Activated T-cell treated with anti-CD3 and anti-CD28 coated beads for 48 hours (primary cell): ENCODE measurements at places on chromosomes 6 and 20.

DNA sequence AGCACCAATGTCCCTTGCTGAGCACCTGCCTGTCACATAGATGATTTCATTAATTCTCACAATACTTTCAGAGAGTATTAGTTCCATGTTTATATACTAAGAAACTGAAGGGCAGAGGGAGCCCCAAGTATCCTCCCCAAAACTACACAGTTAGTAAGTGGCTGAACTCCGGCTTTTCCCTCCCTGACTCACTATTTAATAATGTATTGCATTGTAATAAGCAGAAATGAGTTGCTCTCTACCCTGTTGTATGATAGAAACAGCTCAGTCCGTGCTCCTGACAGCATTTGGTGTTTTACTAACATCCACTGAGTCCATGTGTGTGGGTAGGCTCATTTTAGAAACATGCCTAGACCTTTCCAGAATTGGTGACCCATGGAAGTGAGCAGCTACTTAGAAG is 76.8 kb downstream of the OLIG3 start:
- no peak for DNase-seq

DNA sequence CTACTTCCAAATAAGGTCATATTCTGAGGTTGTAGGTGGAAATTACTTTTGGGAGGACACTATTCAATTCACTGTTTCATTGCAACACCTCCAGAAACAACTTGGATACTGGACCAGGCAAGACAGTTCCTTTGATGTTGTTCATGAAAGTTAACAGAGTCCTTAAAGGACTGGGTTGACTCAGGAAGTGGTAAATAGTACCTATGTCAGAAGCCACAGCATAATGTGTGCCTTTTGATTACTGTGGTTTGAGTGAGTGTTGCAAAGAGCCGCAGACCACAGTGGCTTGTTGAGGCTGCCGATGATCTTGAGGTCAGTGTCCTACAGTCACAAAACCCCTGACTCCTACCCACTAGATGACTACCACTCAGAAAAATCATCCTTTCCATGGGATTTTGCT is 10.9 kb downstream of the IL20RA start:
- peak; percentile 42 for DNase-seq

GRCh38 chr20:41173161-41173721 is 35.9 kb downstream of the PLCG1 start:
- peak; percentile 54 for DNase-seq

- DNase-seq, result no peak
Observed at GRCh38 chr6:2659882-2660281, 90.8 kb downstream of the MYLK4 start.

DNA sequence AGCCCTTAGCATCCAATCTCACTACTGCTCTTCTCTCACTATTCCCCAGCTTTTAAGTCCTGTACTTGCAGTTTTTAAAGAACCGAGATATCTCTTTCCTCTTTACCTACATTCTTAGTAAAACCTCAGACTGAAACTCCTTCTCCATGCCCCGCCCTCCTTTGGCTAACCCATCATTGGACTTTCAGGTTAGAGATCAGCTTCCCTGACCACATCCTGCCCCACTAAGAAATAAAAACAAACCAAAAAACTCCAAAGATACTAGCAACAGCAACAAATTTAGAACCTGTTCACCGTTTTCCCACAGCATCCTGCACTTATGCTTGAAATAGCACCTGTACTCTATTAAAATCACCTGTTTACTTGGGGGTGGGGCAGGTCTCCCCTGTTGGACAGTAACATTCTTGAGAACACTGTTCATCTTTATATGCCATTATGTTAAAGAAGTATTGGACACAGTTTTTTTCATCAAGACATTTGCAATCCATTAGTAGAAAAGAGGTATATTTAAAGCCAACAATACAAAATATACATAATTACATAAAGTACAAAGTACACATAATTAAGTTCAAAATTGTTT is 16.3 kb upstream of the SMAP1 start:
- peak; percentile 17 for DNase-seq

DNA sequence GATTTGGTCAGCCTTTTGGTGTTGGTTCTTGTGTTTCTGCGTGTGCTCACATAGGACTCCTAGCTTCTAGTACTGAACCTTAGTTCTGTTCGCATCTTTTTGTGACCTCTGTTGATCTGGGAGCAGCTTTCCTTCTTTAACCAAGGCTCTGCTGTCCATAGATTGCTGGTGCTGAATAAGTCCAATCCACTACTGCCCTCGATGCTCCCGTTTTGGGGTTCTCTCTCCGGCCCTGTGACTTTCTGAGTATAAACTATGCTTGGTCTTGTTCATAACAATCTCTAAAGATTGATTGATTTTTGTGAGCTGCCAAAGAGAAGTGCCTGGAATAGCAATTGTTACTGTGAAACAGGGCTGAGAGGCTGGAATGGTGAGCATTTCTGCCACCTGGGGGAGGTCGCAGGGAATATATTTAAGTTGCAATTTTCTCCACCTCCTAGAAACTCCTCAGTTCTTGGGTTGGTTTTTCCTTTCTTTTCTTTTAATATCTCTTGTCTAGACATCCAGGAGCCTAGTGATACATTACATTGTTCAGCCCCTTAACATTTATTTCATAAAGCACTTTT is 422.9 kb upstream of the CHD6 start:
- no peak for DNase-seq

- peak; percentile 9 for DNase-seq
Observed at GRCh38 chr6:169529931-169530751, 171.7 kb downstream of the WDR27 start.

DNA sequence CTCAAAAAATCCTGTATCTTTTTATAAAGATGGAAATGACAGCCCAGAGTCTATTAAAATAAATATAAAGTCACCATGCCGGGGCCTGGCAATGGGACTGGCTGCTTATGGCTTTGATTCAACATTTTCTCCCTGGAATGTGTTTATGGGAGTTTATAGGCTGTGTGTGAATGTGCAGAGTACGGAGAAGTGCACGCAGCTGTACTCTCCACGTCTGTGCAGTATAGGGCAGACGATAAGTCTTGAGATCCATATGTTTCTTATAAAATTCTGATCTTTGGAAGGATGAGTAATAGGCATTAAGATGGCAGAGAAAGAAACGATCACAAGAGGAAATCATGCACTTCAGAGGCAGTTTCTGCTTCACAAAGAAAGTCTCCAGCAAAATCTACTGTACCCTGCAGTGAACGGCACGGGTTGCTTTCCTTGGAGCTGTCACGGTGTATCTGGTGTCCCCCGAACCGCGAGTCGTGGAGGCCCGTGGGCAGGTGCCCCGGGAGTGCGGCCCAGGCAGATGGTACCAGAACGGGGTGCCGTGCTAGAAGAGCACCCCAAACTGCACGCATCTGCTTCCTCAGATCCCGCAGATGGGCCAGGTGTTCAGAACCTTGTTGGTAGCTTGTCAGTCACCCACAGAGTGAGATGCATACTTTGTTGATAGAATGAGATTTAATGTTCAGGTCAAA is 382.5 kb downstream of the TAF4 start:
- DNase-seq, result no peak

- no peak for DNase-seq
Observed at GRCh38 chr6:26531897-26532296, 6.3 kb upstream of the HMGN4 start.

- DNase-seq, result no peak
Observed at GRCh38 chr6:144809969-144810368, 524.8 kb downstream of the UTRN start.

GRCh38 chr6:36912586-36912985 is 26.8 kb downstream of the C6orf89 start:
- peak; percentile 48 for DNase-seq

DNA sequence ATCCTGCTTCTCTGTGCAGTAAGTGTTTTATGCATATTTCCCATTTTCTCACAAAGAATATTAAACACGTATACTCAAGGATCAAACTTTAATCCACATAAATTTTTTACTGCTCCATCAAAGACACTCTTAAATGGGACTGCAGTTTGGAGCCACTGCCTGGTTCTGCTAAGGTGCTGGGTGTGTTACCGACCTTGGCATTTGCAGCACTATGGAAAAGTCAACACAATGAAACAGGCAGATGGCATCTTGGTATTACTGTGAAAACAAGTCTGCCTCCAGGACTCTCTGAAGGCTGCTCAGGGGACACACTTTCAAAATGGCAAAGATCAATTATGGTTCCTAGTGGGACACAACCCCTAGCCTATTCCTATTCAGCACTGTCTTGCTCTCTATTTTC is 17.3 kb upstream of the HLA-G start:
- DNase-seq, result no peak

- DNase-seq, result no peak
Observed at GRCh38 chr6:53433261-53433950, 84.7 kb upstream of the ELOVL5 start.

- no peak for DNase-seq
Observed at GRCh38 chr6:71592643-71593042, 293.7 kb upstream of the RIMS1 start.

GRCh38 chr6:121771937-121772720 is 336.7 kb downstream of the GJA1 start:
- no peak for DNase-seq

DNA sequence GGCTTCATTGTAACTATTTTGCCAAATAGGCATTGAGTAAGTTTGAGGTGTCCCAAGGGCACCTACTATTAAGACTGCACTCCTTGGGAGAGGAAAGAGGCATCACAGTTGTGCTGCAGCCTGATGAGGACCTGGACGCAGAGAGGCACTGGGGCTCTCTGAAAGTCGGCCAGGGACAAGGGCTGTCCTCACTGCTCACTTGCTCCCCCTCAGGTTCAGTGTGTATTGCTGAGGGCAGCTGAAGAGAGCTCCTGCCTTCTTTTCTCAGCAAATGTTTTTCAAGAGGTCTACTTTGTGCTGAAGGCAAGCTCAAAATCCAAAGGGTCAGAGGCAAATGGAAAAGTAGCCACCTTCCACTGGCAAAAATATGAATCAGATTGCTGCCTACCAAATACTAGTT is 331.8 kb downstream of the RIMS1 start:
- DNase-seq, result no peak

GRCh38 chr6:51203504-51203903 is 384.8 kb downstream of the TFAP2B start:
- DNase-seq, result no peak

- no peak for DNase-seq
Observed at GRCh38 chr20:10523443-10523842, 88.3 kb downstream of the SLX4IP start.

- DNase-seq, result no peak
Observed at GRCh38 chr6:166502453-166502852, 84.0 kb downstream of the RAMACL start.

GRCh38 chr6:19712012-19712688 is 125.0 kb upstream of the ID4 start:
- no peak for DNase-seq

- no peak for DNase-seq
Observed at GRCh38 chr6:157865249-157865648, 42.2 kb downstream of the SNX9 start.

- no peak for DNase-seq
Observed at GRCh38 chr6:163175301-163175700, 239.2 kb upstream of the QKI start.

DNA sequence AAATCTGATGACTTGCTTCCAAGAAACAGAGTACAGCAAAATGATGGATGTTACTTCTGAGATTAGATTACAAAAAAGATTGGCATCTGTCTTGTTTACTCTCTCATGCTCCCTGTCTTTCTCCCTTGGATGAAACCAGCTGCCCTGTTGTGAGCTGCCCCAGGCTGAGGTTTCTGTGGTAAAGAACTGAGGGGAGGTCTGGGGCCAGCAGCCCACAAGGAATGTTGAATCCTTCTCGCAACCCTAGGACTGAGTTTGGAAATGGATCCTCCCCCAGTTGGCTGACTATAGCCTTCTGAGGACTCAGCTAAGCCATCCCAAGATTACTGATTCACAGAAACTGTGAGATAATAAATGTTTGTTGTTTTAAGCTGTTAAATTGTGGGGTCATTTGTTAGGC is 5.6 kb upstream of the HECA start:
- no peak for DNase-seq

- no peak for DNase-seq
Observed at GRCh38 chr6:76876922-76877553, 586.3 kb downstream of the HTR1B start.

DNA sequence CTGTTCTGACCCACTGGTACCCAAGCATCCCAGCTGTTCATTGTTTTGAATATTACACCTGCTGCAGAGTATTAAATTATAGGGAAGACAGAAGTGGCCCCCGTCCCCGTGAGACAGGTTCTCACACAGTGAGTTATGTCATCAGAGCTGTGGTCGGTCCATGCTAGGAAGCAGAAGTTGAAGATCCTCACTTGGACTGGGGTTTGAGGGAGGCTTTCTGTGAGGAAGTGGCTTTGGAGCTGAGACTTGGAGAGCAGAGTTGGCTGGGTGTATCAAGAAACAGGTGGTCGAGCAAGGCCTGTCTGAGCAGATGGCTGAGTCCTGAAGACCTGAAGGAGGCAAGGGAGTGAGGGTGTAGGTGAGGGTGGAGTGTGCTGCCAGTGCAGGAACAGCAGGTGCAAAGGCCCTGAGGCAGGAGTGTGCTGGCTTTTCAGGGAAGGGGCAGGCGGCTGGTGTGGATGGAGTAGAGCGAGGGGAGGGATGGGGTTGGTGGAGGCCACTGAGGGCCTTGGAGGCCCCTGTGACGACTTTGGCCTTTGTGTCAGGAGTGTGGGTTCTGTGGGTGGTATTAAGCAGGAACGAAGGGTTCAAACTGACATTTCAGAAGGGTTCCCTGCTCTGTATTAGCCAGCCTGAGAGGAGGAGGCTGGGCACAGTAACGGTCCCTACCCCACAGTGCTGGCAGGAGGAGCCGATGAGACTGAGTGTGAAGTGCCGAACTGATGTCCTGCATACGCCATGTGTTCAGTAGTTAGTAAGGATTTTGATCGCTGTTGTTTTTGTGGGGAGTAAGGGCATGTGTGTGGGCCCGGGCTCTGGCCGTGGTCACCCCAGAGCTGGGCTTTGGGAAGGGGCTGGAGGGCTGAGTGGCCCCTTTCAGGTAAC is 11.8 kb downstream of the SRC start:
- DNase-seq, result no peak
